ENCODE measurements at places on chromosomes 2 and 18.

GRCh38 chr2:218727502-218728165 is 17.0 kb downstream of the TTLL4 start:
- DNase-seq, result no peak

DNA sequence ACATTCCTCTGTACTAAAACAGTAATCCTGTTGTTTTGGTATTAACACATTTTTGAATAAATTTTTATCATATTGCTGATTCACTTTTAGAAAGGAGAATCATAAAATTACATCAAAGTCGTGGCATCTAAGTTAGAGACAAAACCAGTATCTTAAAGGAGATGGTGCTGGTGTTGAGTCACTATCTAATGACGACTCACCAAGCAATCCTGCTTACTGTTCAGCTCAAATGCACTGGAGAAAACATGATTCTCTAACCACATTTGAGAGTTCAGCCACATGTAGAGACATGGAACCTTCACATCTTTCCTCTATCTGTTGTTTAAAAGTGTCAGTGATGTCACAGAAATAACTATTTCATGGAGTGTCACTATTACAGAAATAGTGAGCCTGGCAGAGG is 473.8 kb downstream of the TGIF1 start:
- no peak for DNase-seq

- no peak for DNase-seq
Observed at GRCh38 chr2:189411860-189412259, 29.4 kb upstream of the WDR75 start.

DNA sequence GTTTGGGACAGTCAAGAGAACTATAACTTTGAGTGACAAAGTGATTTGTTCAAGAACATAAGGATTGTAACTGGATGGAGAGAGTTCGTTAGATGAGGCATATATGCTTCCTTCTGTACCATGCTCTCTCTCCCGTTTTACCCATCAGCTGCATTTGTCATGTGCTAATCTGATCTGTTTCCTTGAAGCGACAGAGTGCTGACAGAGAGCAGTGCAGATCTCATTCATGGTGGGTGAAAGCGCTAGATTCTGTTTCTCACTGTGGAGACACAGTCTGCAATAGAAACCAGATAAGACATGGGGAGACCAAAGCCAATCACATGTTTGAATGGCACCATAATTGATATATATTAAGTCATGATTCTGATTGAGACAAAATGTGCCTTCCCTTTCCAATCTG is 456.6 kb upstream of the CELF4 start:
- no peak for DNase-seq

- DNase-seq, result no peak
Observed at GRCh38 chr2:134714228-134714627, 4.6 kb downstream of the TMEM163 start.

- no peak for DNase-seq
Observed at GRCh38 chr18:33578518-33579348, 714 bp downstream of the ASXL3 start.

DNA sequence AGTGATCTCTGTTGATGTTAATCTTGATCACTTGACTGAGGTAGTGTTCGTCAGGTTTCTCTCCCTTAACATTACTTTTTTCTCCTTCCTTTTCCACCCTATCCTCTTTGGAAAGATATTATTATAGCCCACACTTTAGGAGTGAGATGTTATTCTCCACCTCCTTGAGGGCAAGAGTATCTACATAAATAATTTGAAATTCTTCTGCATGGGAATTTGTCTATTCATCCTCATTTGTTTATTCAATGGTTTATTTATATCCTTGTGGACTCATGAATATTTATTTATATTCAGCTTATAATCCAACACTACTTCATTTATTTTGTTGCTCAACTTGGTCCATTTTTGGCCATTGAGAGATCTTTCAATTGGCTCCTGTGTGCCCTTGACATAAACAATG is 750.4 kb downstream of the EPHA4 start:
- DNase-seq, result no peak

- no peak for DNase-seq
Observed at GRCh38 chr2:54289917-54290316, 33.9 kb upstream of the TSPYL6 start.

GRCh38 chr2:188527581-188527993 is 235.9 kb downstream of the GULP1 start:
- no peak for DNase-seq

- DNase-seq, result no peak
Observed at GRCh38 chr2:105179469-105180372, 61.8 kb upstream of the GPR45 start.

DNA sequence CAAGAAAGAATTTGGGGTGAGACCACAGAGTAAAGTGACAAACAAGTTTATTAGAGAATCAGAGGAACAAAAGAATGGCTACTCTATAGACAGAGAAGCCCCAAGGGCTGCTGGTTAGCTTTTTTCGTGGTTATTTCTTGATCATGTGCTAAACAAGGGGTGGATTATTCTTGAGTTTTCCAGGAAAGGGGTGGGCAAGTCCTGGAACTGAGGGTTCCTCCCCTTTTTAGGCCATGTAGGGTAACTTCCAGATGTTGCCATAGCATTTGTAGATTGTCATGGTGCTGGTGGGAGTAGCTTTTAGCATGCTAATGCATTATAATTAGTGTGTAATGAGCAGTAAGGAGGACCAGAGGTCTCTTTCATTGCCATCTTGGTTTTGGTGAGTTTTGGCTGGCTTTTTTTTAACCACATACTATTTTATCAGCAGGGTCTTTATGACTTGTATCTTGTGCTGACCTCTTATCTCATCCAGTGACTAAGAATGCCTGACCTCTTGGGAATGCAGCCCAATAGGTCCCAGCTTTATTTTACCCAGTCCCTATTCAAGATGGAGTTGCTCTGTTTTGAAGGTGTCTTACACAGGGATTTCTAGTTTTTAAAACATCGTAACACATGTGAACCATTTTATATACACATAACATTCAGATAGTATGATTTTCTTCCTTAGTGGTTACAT is 77.8 kb downstream of the MYO1B start:
- DNase-seq, result no peak

GRCh38 chr2:6072768-6073167 is 380.6 kb downstream of the SOX11 start:
- no peak for DNase-seq

DNA sequence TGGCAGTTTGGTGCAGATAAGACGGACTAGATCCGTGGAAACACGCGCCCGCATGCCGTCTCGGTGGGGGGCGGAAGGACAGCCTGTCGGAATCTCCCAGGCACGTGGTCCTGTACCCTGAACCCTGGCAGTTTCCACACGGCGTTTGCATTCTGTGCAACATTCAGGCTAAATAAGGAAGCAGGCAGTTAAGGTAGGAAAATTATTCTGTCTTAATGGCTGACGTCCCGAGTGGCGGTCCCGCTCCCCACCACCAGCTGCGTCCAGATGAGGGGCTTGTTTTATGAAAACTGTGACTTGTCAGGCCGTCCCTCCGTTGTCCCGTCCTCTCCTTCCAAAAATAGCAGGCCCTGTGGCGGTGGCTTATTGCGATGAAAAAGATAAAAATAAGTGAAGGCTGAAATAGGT is 120.2 kb downstream of the NFATC1 start:
- no peak for DNase-seq

- no peak for DNase-seq
Observed at GRCh38 chr2:214533541-214533940, 122.7 kb downstream of the VWC2L start.

GRCh38 chr2:135055182-135055786 is 3.2 kb downstream of the RAB3GAP1 start:
- DNase-seq, result no peak

GRCh38 chr2:186325827-186326535 is 160.1 kb upstream of the ZC3H15 start:
- no peak for DNase-seq
